ENCODE measurements at places on chromosomes 5 and 9.

- DNase-seq = no peak
Measured at GRCh38 chr5:158051036-158051435, 192.1 kb upstream of the CLINT1 start.

DNA sequence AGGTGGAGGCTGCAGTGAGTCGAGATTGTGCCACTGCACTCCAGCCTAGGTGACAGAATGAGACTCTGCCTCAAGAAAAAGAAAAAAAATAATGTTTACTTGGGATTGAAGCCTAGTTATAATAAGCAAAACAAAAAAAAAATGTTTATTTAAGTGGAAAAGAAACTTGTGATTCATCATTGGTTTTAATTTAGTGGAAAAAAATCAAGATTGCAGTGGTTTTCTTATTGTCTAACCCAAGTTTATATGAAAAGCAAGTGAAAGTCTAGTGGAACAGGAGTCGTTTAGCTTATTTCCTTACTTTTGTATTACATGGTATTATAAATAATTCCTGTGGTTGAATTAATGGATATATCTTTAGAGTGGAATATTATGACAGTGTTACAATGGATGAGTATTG, 8.4 kb downstream of the CNOT8 start:
- no peak for DNase-seq

- no peak for DNase-seq
Measured at GRCh38 chr9:80040457-80040856, 468.7 kb downstream of the TLE4 start.

GRCh38 chr5:55530669-55531068, 4.1 kb downstream of the PLPP1 start:
- DNase-seq = no peak

- no peak for DNase-seq
Measured at GRCh38 chr9:88399966-88400365, 11.7 kb downstream of the SPIN1 start.

DNA sequence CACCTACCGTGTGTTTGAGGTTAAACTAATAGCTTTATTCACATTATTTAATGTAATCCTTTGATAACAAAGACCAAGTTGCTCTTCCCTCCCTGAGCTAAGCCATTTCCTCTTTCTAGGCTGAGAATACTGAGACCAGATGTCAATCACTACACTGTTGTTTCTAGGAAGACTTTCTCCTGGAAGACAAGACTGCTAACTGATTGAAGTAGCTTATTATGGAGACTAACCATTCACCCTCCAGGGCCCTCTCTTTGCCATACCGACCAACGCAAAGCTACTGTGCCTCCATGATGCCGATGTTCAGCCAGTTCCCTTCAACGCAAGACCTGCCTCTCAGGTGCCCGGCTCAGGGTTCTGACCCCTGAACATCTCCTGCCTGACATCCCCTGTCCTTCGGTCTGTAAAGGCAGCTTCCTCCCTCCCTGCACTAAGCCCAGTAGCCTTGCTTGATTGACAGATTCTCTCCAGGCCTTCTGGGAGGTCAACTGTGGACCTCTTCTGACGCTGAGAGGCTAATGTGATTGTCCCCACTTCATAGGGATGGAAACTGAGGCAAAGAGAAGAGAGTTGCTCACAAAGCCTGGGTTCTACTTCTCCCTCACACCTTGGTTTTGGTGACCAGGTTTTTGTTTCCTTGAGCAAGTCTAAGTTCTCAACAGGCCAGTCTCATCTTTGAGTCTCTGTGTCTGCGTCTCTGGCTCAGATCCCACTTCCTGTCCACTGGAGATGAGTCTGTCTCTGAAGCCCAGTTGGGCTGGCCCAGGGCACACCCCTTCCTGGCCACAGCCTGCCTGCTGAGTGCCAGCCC, 259.7 kb upstream of the IRX2 start:
- DNase-seq = no peak

GRCh38 chr9:104028827-104029226, 65.3 kb upstream of the SMC2 start:
- no peak for DNase-seq

GRCh38 chr5:109929376-109929775, 239.6 kb downstream of the MAN2A1 start:
- no peak for DNase-seq

- DNase-seq = no peak
Measured at GRCh38 chr9:37904445-37905130, 661 bp upstream of the SLC25A51 start.

DNA sequence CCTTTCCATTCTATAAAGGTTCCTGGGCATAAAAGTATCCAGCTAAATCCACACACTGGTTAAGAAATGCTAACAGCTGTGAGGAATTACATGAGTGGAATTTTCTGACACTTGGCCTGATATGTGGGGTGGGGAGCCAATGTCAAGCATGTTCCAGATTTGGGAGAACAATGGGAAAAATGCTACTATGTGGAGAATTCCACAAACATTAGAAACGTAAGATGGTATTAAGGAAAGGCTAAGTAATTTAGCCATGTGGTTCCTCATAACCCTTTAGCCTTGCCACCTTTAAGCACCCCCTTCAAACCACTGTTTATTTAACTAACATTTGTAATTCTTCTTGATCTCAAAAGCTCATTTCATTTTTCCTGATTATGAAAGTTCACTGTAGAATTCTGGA, 149.2 kb downstream of the GNA14 start:
- DNase-seq = no peak

DNA sequence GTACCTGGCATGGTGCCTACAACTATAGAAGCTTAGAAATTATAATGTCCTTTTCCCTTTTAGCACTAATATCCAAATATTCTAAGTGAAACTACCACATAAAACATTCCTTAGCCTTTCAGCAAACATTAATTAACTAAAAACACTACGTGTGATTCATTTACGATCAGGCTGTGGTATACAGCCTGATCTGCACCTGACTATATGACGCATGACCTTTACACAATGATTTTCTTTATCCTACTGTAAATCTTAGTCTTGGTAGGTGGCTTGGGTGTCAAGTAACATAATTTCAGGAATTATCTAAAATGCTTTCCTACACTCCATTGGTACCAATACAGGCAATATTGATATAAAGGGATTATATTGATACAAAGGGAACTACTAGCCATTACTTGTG, 686.7 kb downstream of the DTWD2 start:
- DNase-seq = no peak

DNA sequence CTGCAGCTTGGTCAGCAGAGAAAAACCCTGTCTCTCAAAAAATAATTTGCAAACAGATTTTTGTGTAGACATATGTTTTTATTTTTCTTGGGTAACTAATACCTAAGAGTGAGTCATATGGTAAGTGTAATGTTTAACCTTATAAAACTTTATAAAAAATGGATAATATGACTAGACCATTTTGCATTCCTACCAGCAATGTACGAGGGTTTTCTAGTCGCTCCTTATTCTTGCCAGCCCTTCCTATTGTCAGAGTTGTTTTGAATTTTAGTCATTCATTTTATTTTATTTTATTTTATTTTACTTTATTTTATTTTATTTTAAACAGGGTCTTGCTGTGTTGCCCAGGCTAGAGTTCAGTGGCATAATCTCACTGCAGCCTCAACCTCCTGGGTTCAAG, 37.8 kb downstream of the RABGAP1 start:
- no peak for DNase-seq

GRCh38 chr5:83172655-83173054, 95.3 kb downstream of the XRCC4 start:
- no peak for DNase-seq

DNA sequence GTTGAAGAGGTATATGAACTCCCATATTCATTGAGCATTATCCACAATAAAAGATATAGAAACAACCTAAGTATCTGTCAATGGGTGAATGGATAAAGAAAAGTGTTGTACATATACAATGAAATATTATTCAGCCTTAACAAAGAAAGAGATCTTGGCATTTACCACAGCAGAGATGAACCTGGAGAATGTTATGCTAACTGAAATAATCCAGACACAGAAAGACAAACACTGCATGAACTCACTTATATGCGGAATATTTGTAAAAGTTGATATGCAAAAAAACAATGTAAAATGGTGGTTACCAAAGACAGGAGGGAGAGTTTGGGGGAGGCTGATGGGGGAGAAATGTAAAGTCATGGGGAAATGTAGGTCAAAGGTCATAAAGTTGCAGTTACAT, 278.7 kb downstream of the ZNF608 start:
- no peak for DNase-seq

DNA sequence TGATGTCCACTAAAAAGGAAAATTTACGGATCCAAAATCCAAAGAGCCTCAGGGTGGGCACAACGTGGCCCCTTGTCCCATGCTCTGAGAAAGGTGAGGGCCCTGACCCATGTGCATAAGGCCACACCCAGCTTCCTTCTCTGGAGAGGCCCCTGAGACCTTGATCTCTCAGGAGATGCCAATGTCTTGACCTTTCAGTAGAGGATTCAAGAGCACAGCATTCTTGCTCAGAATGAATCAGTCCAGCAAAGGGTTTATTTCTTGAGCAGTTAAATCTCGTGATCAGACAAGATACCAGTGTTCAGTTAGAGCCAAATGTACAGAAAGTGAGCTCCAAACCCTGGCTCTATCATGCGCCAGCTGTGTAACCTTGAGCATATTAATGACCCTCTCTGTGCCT, 115.9 kb upstream of the DAPK1 start:
- no peak for DNase-seq

DNA sequence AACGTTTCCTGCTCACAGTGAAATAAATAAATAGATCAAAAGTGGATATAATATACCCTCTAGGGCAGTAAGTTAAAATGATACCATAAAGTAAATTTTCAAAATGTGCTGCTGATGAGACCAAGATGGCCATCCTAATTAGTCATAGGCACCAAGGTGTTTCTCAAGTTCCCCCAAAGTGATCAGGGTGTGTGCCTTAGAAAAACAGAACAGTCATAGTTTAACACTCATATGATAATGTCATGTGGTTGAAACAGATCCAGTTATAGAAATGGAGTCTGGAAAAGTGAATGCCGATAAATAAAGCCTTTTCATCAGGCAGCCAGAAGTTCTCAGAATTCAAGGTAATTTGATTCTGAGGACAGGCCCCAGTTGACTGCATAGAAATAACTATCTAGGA, 161.5 kb upstream of the CDKN2B start:
- no peak for DNase-seq

GRCh38 chr9:79880626-79881025, 308.9 kb downstream of the TLE4 start:
- DNase-seq = no peak

- no peak for DNase-seq
Measured at GRCh38 chr9:134730761-134731496, 89.3 kb downstream of the COL5A1 start.

DNA sequence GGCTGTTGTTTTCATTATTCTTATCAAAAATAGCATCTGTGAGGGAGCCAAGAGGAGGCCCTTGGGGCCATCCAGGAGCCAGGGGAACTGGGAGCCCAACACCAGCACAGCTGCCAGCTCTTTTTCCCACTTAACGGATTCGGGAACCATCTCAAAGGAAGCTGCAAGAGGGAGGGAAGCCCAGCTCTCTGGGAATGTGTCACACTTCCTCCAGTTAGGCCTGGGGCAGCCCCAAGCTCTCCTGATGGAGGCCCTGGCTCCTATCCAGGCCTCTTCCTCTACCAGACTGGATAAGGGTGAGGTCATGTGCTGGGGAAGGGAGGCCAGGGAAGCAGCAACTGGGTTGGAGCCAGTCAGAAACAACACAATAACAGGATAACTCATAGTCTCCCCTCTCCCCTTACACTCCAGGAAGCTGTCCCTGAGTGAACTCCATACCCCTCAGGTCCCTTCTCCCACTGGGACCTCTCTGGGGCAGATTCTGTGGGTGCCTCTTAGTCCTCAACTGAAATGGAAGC, 12.7 kb downstream of the CSF2 start:
- DNase-seq = no peak

GRCh38 chr9:14661421-14662059, 31.7 kb downstream of the ZDHHC21 start:
- peak; percentile 17 for DNase-seq

GRCh38 chr5:180423598-180423997, 70.5 kb upstream of the GFPT2 start:
- no peak for DNase-seq

- no peak for DNase-seq
Measured at GRCh38 chr9:97518166-97518908, 16.9 kb downstream of the TMOD1 start.

GRCh38 chr9:137619240-137620047, 639 bp downstream of the EHMT1 start:
- DNase-seq = peak; percentile 39

- DNase-seq = no peak
Measured at GRCh38 chr5:145180371-145180770, 654.8 kb downstream of the PRELID2 start.

DNA sequence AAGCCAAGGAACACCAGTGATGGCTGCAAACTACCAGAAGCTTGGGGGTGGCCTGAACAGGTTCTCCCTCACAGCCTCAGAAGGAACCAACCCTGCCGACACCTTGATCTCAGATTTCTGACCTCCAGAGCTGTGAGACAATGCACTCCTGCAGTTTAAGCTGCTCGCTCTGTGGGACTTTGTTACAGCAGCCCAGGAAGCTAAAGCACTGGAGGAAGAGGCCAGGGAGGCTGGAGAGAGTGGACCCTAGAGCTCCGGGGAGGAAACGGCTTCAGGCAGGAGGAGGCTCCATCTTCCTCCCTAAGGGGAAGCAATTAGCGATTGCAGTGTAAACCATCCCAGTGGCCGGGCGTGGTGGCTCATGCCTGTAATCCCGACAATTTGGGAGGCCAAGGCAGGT, 25.1 kb downstream of the BARX1 start:
- DNase-seq = no peak

- peak; percentile 54 for DNase-seq
Measured at GRCh38 chr5:39547553-39548154, 122.9 kb upstream of the DAB2 start.

DNA sequence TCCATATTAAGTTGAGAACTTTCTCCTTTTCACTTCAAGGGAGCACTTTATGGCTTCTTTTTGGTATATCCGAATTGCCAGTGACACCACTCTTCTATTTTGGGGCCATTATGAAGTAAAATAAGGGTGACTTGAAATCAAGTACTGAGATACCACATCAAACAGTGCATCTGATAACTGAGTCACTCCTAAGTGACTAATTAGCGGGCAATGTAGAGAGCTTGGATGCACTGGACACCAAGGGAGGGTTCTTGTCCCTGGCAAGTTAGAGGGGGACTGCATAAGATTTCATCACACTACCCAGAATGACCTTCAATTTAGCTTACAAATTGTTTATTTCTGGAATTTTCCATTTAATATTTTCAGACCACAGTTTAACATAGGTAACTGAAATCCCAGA, 813.9 kb upstream of the CDH10 start:
- no peak for DNase-seq

- no peak for DNase-seq
Measured at GRCh38 chr5:92907938-92908606, 672.9 kb downstream of the NR2F1-AS1 start.

DNA sequence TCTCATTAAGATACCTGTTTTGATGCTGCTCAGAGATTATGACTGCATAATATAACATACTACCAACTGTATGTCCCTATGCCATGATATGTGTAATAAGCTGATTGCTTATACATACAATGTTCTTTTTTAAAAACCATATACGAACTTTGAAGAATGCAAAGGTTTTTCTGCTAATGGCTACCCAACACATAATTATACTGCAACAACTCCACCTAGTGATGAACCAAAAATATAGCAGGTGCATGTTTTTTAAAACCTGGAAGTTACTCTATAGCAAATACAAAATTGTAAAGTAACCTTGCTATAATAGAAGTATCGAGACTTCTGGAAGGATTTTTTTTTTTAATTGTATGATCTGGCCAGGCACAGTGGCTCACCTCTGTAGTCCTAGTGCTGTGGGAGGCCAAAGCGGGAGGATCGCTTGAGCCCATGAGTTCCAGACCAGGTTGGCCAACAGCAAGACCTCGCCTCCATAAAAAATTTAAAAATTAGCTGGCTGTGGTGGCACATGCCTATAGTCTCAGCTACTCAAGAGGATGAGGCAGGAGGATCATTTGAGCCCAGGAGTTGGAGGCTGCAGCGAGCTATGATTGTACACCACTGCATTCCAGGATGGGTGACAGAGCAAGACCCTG, 49.1 kb downstream of the HOMER1 start:
- peak; percentile 27 for DNase-seq

All from CD4-positive, alpha-beta T cell treated with Interleukin-10 for 1 hour (primary cell).